ENCODE measurements at places on chromosomes 5 and 9.

- no peak for DNase-seq
Measured at GRCh38 chr5:171835066-171835465, 49.4 kb downstream of the SMIM23 start.

DNA sequence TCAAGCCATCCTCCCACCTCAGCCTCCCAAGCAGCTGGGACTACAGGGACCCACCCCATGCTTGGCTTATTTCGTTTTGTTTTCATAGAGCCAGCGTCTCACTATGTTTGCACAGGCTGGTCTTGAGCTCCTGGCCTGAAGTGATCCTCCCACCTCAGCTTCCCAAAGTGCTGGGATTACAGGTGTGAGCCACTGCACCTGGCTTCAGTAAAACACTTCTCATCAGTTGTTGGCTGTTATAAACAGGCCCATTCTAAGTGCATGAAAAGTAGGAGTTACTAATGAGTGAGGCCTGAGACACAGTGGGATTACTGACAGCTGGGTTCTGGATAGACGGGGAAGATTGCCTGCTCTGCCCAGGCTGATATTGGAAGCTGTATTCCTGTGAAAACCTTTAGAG is 3.5 kb downstream of the CRB2 start:
- DNase-seq: no peak

- no peak for DNase-seq
Measured at GRCh38 chr9:72420783-72421182, 55.8 kb upstream of the ZFAND5 start.

DNA sequence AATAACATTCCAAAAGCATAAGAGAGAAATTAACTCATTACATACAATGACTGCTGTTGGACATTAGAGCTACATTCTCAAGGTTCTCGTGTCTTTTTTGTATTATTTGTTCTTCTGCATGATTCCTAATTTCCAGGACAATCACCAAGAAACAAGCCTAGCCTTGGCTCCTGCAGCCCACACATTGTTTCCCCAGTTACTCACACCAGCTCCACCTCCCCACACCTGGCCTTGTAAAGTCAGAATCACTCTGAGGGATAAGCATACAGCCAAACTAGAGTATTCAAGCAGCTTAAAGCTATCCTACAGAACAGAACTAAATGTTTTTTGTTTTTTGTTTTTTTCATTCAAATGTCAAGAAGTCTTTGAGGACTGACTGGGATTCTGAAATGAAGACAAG is 189.2 kb downstream of the HINT1 start:
- no peak for DNase-seq

DNA sequence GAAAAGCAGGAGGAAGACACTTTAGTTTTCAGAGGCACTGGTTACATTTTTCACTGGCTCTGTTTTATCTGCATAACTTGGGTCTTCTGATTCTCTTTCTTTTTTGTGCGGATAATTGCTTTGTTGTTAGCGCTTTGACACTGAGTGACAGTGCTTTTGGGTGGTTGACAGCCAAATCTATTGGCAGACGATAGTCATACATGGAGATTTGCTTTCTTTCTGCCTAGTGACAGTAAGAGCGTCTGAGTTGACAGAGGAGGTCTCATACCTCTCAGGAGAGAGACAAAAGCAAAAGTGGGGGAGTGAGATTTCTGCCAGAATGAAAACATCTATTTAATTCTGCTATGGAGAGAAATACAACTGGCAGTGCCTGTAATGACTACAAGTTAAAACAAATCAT is 2278.0 kb upstream of the WWC1 start:
- DNase-seq: no peak
